Activated naive CD4-positive, alpha-beta T cell (primary cell): ENCODE measurements at places on chromosomes 7 and 10.

DNA sequence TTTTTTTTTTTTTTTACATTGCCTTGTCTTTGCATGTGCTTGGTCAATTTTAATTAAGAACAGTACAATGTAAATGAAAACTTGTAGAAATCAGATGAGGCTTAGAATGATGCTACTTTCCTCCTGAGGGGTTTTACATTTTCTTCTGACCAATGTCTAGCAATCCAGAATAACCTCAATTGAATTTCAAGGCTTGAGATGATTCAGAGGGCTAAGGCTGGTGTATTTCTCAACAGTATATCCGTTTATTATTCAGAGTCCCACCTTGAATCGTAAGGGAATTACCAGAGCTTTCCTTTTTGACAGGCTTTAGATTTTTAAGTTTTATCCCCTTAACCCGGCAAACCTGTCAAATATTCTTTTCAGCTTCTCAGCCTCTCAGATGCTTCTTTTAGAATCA, 231.2 kb upstream of the STK17A start:
- DNase-seq, result no peak

DNA sequence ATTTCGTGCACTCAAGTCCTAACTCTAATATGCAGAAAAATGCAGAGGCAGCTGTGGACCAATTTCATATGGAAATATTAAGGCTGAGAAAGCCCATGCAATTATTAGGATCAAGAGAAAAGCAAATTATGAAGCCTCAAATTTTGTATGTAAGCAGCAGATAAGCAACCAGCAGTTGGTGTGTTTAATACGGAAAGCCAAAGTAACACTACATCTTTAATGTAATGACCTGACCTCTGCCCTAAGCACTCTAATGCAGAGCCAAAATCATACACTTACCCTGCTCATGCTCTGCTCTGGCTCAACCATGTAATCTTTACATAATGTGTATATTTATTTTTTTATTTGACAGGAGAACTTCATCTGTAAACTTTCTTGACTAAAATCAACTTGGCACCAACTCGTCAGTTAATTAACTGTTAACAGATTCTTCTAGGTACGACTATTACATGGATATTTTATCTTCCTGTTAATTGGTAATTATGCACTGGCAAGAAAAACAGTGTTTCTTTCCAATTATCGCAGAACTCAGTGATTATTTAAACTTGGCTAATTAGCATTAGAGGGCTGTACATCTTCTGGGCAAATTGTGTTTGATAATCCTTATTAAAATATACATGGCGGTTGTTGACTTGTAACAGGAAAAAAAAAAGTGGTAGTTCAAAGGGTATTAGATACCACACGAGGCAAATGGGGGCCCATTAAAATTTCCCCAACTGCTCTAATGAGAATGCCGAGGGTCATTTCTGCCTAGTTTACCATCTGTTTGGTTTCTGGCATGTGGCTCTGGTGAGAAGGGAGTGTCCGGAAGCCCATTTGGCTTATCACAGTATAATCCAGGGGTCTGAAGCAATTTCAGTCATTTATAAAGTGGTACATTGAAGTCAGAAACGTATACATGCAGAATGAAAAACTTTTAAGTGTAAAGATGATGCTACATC, 94.5 kb downstream of the RELN start:
- DNase-seq, result no peak

- no peak for DNase-seq
Measured at GRCh38 chr10:6713716-6714115, 133.6 kb upstream of the PRKCQ start.

GRCh38 chr7:101588131-101588935, 40.8 kb downstream of the MYL10 start:
- DNase-seq, result no peak

- no peak for DNase-seq
Measured at GRCh38 chr10:44032216-44032615, 352.7 kb downstream of the CXCL12 start.

DNA sequence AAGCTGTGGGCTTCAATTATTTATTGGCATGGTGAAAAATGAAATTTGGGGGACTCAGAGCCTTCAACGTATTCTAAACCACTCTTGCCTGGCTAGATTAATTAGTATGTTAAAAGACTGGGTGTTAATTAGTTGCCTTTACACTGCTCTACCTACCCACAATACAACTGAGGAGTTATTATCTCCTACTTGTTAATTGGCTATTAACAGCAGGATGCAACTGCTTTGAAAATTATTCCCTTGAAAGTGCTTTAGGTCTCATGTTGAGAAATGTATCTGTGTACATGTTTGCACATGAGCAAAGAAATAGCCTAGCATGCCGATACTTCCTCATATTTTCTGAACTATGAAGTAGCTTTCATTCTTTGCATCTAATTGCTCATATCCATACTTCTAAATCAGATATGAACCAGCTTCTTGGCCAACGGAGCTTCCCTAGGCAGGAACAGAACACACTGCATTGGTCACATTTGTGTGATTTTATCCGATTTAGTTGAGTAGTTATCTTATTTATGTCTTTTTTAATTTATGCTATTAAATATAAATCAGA, 155.8 kb downstream of the GPAM start:
- no peak for DNase-seq
